Fibroblast of lung (primary cell): ENCODE measurements at places on chromosomes 2 and 18.
A peak's percentile ranks its signal among the peaks of the same experiment; 100 is the strongest.

GRCh38 chr2:66568650-66569300 lies 133.8 kb downstream of the MEIS1 start:
- no peak for DNase-seq

GRCh38 chr2:152693033-152693432 lies 24.2 kb downstream of the PRPF40A start:
- no peak for DNase-seq

DNA sequence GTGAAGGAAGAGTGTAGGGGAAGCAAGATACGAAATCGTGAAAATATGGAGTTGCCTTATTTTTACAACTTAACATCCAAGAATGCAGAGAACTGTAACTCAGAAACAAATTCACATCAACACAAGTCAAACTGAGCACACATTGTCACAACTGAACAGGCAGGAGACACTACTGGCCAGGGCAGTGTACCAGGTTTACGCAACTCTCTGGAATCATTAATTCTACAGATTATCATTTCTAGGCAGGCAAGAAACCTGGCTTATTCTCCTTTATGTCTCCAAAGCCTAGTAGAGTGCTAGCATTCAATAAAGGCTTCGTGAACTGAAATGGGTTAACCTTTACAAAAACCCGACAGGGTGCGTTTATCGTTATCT lies 584 bp downstream of the COA5 start:
- DNase-seq, result no peak

GRCh38 chr2:217597681-217598080 lies 405.1 kb downstream of the TNS1 start:
- no peak for DNase-seq

DNA sequence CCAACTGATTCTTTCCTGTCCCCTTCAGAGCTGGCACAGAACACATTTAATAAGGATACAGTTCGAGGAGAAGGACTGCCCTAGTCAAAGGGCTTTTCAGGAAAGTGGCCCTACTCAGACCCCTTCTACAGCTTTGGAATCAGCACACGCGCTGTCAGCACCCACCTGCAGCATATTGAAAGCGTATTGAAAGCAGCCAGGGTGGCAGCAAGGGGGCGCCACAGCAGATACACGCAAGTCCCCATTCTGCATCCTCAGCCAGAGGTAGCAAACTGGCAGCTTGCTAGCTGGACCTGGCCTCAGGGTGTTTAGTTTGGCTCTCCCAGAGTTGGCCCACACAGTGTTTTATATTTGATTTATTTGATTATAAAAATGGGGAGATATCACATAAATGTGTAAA lies 101.0 kb upstream of the NT5C1B start:
- DNase-seq, result no peak

GRCh38 chr18:58228176-58228575 lies 184.2 kb downstream of the NEDD4L start:
- DNase-seq, result no peak

DNA sequence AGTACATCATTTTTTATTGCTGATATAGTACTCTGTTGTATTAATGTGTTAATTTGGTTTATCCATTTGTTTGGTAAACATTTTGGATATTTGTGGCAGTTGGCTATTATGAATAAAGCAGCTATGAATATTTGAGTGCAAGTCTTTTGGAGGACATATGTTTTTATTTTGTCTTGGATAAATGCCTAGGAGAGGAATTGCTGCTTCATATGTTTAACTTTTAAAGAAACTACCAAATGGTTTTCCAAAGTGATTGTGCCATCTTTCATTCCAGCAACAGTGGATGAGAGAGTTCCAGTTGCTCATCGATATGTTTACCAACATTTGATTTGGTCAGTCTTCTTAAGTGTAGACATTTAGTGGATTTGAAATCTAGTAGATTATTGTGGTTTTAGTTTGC lies 51.8 kb downstream of the MERTK start:
- peak; percentile 32 for DNase-seq

DNA sequence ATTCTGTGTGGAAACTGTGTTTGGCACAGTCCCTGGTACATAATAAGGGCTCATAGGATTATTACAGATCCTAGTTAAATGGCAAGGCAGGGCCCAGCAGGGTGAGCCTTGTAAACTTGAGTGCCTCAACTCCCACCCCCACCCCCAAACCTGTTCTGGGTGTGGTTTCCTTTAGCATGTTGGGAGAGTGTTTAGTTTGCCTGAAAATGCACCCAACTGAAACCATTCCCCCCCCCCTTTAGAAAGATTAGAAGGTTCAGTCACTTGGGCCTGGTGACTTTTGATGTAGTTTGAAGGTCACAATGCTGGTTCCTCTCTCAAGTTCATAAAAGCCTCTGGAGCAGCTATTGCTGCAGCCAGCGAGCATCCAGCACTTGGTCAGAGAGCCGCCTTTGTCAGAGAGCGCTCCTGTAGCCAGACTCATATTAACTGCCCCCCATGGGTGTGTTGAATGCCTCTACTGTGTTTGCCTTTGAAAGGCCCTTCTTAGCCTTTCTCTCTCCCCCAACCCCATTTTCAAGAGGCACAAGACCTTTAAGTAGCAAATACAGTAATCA lies 113.7 kb downstream of the SPTBN1 start:
- no peak for DNase-seq
